ENCODE measurements at places on chromosomes 3 and 15. TPM values are rescaled to one million over a fixed set of nuclear protein-coding genes. Genes with fewer than 3 reads are reported as not detected.

CPN2 gene
- not detected for total RNA-seq

RFX7 gene
- 6.9 TPM for total RNA-seq

TPRG1 gene
- not detected for total RNA-seq

GOLGA8S gene
- under 0.01 TPM for total RNA-seq

KY gene
- under 0.01 TPM for total RNA-seq

CCDC33 gene
- not detected for total RNA-seq

All from IMR-90 (cell line).